Pericardium fibroblast (primary cell): ENCODE measurements at places on chromosomes 7 and 10. TPM values are rescaled to one million over a fixed set of nuclear protein-coding genes. Genes with fewer than 3 reads are reported as not detected.

FLNC gene
- 112 and 168 TPM in 2 replicates for total RNA-seq

LRRN3 gene
- total RNA-seq, result 2.9 and 8.2 TPM in 2 replicates

CREB5 gene
- 1.0 and 2.2 TPM in 2 replicates for total RNA-seq

MLXIPL gene
- total RNA-seq, result 0.34 TPM in 1 of 2 replicates, not detected in the other
